Temporal lobe (tissue), 4 donors: ENCODE measurements at places on chromosomes 5 and 9. TPM values are rescaled to one million over a fixed set of nuclear protein-coding genes. Genes with fewer than 3 reads are reported as not detected.

SELENOP gene
- 35.4 TPM for total RNA-seq

MYMK gene
- total RNA-seq = not detected

SVEP1 gene
- 6.1 TPM for total RNA-seq

RASGRF2 gene
- 7.9 TPM for total RNA-seq

PCDHGA12 gene
- 7.9 TPM for total RNA-seq

TPM2 gene
- total RNA-seq = 12.0 TPM
